ENCODE measurements at places on chromosomes 6 and 20.

DNA sequence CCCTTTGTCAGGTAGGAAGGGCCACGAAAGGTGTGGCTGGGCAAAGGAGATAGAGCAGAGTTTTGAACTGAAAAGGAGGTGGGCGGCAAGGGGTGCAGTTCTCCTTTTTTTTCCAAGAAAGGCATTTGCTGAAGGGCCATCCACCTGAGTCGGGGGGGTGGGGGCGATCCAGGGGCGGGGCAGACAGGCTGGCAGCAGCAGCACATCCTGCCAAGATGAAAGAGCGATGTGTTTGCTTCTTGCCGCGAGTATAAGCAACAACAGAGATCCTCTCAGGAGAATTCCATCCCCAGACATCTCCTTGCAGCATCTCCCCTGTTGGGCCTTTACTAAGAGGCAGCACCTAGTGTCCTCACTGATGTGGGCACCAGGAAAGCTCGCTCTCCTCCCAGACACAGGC, 516.5 kb downstream of the CD83 start:
- DNase-seq = no peak

GRCh38 chr6:108180776-108181175, 15.0 kb downstream of the NR2E1 start:
- no peak for DNase-seq

- DNase-seq = no peak
These were observed 152.3 kb downstream of the ZFAND3 start for GRCh38 chr6:37971711-37972390.

- no peak for DNase-seq
These were observed 74.8 kb downstream of the CEBPB start for GRCh38 chr20:50265245-50265946.

DNA sequence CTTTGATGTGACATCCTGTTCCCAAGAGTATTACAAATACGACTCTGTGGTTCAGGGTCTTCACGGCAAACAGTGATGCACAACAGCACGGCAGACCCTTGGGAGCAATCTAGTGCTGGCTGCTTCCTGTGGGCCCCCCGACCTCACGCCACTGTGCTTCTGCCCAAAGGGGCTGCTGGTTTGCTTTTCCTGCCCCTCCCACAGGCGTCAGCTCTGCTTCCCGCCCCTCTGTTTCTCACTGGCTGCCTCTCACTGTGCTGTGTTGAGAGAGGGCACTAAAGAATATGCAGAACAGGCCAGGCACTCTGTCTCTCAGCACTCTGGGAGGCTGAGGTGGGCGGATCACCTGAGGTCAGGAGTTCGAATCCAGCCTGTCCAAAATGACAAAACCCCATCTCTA, 554.5 kb upstream of the AGPAT4 start:
- DNase-seq = no peak

- no peak for DNase-seq
These were observed 7.8 kb downstream of the NFYA start for GRCh38 chr6:41080621-41081020.

GRCh38 chr20:23637282-23638221, at the start of gene CST3:
Gene CST3 (minus strand): TSS chr20:23637955. CDS start chr20:23637862, 93 bp downstream.
- no peak for DNase-seq

GRCh38 chr20:39042279-39043150, 80.4 kb downstream of the DHX35 start:
- no peak for DNase-seq

- no peak for DNase-seq
These were observed 121.6 kb downstream of the OGFRL1 start for GRCh38 chr6:71410164-71410566.

GRCh38 chr6:40620574-40621240, 33.5 kb upstream of the LRFN2 start:
- DNase-seq = no peak

GRCh38 chr6:127554435-127555006, 22.5 kb upstream of the C6orf58 start:
- no peak for DNase-seq

DNA sequence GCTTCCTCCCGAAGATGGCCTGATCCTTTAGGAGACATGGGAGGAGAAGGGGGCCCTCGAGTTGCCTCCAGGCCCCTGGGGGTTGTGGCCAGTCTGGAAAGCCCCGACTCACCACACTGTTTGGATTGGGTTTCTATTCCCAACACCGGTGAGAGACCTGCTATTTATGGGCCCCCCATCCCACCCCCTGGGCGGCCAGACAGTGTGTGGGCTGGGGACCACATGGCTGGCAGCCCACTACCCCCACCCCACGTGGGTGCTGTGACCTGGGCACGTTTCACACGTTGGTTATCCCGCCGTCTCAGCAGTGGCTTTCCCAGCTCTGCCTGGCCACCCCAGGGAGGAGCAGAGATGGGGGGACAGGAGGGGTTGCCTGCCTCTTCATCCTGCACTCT, 116.1 kb downstream of the VEGFA start:
- no peak for DNase-seq

DNA sequence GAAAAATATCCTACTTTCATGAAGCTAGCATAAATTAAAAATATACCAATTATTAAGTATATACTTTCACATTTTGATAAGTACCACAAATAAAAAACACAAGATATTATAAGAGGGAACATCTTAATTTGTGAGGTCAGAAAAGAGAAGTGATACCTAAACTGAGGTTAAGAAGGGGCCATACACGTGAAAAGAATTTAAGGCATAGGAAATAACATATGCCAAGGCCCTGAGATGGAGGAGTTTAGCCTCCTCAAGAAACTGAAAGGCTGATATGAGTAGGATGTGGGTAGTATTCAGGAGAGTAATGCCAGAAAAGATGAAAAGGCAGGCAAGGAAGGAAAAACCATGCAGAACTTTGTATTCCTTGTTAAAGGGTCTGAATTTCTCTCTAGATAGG, 116.6 kb upstream of the HTR1E start:
- no peak for DNase-seq

- no peak for DNase-seq
These were observed 178.9 kb upstream of the HEY2 start for GRCh38 chr6:125570526-125570925.

- no peak for DNase-seq
These were observed 600 bp upstream of the SYNJ2 start for GRCh38 chr6:157981132-157981394.

- no peak for DNase-seq
These were observed 71.4 kb upstream of the PBOV1 start for GRCh38 chr6:138289739-138290138.

DNA sequence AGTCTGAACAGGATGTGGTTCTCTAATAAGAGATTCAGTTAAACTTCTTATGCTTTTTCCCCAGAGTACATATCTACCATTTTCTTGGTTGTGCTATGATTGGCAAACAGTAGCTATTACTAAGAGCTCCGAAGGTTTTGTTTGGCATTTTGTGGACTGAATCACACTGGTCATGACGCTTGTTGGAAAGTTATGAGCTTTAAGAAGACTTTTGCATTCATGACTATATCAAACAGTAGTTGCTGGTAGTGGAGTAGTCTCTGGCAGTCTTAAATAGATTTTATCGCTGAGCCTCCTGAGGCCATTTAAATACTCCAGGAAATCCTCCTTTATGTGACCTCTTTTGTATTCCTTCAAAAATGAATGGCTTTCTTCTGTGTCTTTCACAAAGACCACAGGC, 40.8 kb downstream of the CCDC170 start:
- no peak for DNase-seq

DNA sequence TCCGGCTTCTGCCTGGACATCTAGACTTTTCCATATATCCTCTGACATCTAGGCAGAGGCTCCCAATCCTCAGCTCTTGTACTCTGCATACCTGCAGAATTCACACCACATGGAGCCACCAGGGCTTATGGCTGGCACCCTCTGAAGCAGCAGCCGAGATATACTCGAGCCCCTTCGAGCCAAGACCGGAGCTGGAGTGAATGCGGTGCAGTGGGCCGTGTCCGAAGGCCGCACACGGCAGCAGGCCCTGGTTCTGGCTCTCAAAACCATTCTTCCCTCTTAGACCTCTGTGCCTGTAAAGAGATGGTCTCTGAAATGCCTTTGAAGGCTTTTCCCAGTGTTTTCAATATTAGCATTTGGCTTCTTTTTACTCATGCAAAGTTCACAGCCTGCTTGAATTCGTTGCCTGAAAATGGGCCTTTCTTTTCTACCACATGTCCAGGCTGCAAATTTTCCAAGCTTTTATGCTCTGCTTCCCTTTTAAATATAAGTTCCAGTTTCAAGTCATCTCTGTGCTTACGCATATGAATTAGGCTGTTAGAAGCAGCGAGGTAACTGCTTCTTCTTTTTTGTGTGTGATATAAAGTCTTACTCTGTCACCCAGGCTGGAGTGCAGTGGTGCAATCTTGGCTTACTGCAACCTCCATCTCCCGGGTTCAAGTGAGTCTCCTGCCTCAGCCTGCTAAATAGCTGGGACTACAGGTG, 3.8 kb upstream of the SIRPB1 start:
- DNase-seq = no peak

DNA sequence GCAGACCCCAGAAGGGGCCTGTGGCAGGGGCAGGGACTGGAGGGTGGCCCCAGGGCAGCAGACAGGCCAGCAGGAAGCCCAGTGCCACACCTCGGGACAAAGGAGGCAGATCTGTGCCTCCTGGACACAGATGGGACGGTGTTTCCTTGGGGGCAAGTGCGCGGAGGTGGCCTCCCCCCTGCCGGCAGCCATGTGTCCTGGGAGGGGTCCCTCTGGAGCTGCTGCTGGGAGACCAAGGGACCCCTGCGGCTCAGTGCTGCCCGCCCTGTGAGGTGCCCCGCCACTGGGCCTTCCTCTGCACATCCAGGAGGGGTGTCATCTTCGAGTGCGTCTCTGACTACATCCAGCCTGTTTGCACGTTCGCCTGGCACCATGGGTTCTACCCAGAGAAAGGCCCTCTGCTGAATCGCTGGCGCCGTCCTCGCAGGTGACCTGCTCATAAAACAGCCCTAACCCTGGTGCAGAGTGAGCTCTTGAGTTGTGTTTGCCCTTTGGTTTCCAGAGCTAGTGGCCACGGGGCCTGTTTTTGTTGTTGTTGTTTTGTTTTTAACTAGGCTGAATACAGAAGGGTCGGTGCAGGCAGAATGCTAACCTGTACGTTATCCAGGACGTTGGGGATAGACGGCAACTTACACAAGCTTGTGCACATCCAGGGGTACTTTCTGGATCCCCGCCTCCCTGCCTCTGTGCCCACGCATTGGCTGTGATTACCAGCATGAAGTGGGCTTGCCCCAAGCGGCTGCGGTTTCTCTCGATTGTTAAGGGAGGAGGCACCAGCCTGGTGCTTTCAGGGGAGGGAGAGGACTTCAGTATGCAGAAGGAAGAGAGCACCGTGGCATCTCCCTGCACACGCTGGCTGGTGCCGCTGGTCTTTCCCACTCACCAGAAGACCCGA, 1.3 kb upstream of the KCNQ2 start:
- DNase-seq = no peak

DNA sequence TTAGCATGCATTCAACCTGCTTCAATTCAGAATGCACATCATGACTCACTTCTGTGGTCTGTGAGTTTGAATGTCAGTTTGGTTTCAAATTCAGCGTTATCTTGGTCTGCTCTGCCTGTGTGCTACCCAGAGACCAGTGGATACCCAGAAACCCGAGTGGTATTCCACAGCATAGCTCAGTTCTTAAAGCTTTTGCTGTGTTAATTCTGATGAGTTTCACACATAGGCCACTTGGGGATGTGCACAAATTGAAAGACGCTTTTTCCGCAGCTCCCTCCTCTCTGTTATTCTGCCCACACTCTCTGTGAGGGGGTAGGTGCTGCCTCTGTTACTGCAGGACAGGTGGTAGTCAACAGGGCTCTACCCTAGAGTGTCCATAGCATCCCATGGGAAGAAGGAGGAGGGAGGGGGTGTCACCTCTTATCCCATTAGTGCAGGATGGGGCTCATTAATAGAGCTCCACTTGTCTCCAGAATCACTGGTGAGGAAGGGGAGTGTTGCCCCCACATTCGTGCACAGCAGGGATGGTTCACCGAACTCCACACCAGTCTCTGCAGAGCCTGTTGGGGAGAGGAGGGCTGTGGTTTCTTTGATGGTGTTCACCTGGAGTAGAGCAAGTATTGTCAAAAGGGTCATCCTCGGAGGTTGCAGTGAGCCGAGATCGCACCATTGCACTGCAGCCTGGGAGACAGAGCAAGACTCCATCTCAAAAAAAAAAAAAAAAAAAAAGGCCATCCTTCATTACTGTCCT, 29.2 kb upstream of the SDCBP2 start:
- DNase-seq = no peak
